ENCODE measurements at places on chromosomes 13 and 19.

DNA sequence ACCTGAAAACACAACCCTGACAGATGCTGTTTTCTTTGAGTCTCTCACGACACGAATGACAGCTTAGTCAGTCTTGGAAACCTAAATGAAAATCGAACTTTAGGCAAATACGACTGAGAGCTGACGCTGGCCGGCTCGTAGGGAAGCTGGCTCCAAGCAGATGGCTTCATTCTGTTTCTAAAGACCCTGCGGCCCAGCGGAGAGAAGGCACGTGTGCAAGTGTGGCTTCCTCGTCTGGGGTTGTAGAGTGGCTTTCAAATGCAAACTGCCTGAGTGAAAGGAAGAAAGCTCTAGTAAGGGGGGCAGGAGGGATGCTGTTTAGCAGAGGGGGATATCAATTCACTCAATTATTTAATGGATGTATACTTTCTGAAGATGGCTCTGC, 26.1 kb upstream of the TIMM44 start:
- DNase-seq, result no peak

GRCh38 chr13:93715866-93716265, 489.3 kb downstream of the GPC6 start:
- DNase-seq, result no peak

DNA sequence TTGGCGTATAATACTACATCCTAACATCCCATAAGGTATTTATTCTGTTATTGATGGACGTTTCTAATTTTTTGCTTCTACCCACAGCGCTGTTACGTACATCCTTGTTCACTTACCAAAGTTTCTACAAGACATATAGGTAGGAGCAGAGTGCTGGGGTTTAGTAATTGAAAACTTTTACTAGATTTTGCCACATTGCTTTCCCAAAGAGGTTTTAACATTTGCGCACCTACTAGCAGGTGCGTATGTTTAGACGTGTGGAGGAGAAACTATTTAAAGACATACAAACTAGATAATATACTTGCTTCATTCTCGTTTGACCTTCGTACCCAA, 559 bp upstream of the RPL21 start:
- DNase-seq, result no peak

DNA sequence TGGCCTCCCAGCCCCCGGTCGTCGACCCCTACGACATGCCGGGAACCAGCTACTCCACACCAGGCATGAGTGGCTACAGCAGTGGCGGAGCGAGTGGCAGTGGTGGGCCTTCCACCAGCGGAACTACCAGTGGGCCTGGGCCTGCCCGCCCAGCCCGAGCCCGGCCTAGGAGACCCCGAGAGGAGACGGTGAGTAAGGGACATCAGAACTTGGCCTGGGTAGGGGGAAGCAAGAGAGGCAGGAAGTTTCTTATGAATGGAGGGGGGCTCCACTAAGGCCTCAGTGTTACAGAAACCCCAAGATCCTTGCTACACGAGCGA, 2.9 kb downstream of the FOSB start:
- no peak for DNase-seq

GRCh38 chr13:67152085-67152484, 78.1 kb downstream of the PCDH9 start:
- DNase-seq, result no peak

DNA sequence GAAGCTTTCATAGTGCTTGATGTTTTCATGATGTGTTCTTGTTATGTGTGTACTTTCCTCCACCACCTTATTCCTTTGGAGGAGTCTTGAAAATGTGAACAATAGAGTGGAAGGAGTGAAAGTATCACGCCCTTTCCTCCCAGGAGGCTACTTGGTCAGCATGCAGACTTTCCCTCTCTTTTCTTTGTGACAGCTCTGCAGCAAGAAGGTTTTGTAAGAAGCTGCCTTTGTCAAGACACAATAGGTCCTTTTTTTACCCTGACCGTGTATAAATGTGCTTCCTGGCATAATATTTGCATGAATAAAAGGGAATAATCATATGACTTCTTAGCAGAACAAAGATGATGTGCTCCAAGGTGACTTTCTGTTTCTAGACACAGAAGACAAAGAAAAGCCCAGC, 882.6 kb upstream of the SLITRK5 start:
- no peak for DNase-seq

DNA sequence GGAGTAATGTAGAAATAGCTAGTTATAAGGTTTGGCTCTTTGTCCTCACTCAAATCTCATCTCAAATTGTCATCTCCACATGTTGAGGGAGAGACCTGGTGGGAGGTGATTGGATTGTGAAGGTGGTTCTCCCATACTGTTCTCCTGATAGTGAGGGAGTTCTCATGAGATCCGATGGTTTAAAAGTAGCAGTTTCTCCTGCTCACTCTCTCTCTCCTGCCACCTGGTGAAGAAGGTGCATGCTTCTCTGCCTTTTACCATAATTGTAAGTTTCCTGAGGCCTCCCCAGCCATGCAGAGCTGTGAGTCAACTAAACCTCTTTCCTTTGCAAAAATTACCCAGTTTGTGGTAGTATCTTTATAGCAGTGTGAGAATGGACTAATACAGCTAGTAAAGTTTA, 849.4 kb downstream of the DACH1 start:
- no peak for DNase-seq

GRCh38 chr13:109333893-109334651, 452.3 kb downstream of the IRS2 start:
- no peak for DNase-seq

DNA sequence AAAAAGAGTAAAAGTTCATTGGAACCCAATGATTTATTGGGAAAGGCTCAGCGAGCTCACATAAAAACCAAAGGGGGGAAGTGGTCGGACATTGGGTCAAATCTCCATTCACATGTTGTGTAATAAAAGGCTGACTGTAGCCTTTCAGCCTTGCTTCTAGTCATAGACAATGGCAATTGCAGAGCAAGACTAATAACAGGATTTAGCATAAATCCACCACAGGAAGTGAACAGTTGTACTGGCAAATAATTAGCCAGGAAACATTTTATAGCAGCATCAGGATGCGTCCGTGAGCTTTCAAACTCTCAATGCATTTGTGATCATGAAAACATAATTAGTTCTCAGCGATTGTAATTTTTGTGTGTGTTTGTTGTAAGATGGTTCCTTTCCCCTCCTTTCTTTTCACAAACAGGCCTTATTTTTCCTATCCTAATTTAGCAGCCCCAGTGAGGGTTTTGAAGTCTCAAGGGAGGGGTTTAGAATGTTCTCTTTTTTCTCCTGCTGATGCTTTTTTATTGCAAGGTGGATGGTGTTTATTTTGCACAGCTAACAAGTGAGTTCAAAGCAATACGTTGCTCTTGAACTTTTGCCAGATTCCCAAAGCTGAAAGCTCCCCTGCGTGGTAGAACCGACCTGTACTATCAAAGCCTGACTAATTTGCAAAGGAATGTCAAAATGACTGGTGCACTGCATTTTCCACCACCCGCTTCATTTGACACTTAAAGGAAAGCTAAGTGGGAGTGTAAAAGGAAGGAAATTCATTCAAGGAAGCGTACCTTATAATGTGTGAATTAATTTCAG, 105.6 kb downstream of the SPRY2 start:
- DNase-seq, result no peak

DNA sequence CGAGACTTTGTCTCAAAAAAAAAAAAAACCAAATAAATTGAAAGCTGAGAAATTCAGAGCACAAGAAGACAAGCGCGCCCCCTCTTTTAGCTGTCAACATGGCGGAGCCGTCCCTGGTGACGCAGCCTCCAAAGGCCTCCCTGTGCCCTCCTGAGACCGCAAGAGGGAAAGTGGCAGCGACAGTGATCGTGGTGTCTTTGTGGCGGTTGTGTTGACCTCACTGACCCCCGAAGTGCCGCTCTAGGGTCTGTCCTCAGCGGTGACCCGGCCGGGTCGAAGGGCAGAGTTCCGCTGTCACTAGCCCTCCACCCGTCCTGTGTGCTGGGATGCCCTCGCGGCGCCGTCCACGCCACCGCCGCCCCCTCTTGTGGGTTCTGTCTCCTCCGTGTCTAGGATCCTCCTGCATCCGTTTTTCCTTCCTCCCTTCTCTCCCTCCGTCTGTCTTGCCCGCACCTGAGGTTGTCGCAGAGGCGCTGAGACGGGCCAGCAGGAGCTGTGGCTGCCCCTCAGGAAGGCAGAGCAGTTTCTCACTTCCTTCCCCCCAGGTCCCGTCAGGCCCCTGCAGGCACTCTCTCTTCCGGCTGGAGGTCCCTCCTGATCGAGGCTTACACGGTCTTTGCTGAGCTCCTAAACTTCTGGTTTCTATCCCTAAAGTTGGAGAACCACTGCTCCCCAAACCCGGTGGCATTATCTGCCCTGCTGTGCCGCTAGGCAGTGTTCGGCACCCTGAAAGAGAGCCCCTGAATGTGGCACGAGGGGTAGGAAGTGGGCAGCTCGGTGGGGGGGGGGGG, 7.2 kb downstream of the UHRF1 start:
- no peak for DNase-seq
